ENCODE measurements at places on chromosomes 16 and 17. TPM values are rescaled to one million over a fixed set of nuclear protein-coding genes. Genes with fewer than 3 reads are reported as not detected.

Gene PTX4
- not detected for total RNA-seq

Gene TP53TG3
- not detected for total RNA-seq

Gene SGSH
- total RNA-seq, result 27.1 TPM

Gene ASIC2
- total RNA-seq, result not detected

DNA sequence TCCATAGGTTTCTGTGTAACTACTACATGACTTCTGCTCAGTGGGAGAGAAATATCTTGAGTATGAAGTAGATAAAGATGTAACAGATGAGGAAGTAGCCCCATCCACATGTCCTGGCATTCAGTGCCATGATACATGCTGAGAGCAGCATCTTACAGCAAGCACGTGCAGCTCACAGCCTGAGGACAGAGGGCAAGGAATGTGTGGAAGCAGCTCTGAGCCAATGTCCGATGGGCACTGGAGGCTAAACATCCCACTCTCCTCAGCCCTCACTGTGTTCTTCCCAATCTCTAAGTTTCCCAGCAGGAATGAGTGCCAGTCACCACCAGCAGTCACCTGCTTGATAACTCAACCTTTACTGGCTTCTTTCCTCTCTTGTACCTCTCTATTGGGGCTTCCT lies 40.4 kb downstream of the CFDP1 start:
- no peak for DNase-seq
